ENCODE measurements at places on chromosomes 5 and 9.

- DNase-seq: no peak
These were observed 326.3 kb downstream of the OSTF1 start for GRCh38 chr9:75414371-75415160.

DNA sequence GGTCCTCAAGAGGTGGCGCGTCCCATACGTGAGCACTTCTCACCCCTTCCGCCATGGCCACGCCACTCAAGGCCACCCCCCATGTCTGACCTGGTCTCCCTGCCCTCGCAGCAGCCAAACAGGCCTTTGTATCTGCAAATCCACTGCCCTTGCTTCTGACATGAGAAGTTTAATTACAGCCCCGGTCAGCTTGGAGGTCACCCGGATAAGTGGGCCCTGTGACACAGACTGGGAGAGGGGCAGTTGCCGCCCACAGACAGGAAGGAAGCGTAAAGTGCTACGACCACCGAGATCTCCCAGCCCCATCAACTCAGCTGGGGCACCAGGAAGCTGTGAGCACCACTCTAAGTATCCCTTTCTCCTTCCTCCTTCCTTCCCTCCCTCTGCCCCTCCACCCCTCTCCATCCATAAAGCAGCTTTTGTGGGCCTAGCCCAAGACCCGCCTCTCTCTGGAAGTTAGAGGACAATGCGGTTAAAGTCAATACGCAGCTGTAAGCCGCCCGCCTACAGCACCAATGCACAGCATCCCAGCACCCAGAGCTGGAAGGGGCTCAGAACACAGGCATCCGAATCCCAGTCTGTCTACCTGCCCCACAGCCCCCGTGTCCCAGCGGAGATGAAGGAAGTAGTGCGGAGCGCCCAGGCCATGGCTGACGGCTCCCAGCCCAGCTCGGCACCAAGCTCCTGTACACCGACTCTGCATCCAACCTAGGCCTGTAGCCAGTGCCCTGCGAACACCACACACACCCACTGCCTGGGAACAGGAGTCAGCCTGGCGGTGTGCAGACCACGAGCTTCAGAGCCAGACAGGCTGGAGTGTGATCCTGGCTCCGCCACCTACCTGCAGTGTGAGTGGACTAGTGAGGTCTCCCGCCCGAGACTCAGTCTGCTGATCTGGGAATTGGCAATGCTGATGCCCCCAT, 44.8 kb upstream of the RNF130 start:
- no peak for DNase-seq

- DNase-seq: no peak
These were observed 136.1 kb downstream of the FGF1 start for GRCh38 chr5:142549834-142550233.

DNA sequence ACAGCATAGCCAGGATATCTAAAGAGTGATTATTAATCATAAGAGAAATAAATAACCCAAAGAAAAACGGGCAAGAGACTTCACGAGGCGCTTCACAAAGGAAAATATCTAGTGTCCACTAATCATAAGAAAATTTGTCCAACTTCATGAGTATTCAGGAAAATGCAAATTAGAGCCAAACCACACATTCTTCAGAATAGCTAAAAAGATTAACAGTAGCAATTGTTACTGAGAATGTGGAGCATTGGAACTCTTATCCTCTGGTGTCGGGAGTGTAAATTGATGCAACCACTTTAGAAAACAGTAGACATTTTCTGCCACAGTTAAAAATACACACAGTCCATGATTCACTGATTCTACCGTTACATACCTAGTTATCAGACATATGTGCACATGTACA, 145.7 kb downstream of the CWC27 start:
- no peak for DNase-seq

DNA sequence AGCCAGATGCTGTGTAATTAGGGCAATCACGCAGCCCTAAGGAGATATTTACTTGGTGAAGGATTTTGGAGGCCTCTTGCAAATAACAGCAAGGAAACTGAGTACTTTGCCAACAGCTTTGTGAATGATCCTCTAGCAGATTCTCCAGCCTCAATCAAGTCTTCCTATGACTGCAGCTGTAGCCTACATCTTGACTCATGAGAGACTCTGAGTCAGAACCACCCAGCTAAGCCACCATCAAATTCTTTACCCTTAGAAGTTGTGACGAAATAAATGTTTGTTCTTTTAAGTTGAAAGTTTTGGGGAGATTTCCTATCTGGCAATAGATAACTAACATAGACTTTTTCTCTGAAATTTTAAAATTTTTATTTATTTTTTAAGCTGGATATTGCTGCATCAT, 237.6 kb upstream of the CCNH start:
- DNase-seq: no peak

- peak; percentile 32 for DNase-seq
These were observed 720 bp downstream of the NUDT12 start for GRCh38 chr5:103561685-103562452.

DNA sequence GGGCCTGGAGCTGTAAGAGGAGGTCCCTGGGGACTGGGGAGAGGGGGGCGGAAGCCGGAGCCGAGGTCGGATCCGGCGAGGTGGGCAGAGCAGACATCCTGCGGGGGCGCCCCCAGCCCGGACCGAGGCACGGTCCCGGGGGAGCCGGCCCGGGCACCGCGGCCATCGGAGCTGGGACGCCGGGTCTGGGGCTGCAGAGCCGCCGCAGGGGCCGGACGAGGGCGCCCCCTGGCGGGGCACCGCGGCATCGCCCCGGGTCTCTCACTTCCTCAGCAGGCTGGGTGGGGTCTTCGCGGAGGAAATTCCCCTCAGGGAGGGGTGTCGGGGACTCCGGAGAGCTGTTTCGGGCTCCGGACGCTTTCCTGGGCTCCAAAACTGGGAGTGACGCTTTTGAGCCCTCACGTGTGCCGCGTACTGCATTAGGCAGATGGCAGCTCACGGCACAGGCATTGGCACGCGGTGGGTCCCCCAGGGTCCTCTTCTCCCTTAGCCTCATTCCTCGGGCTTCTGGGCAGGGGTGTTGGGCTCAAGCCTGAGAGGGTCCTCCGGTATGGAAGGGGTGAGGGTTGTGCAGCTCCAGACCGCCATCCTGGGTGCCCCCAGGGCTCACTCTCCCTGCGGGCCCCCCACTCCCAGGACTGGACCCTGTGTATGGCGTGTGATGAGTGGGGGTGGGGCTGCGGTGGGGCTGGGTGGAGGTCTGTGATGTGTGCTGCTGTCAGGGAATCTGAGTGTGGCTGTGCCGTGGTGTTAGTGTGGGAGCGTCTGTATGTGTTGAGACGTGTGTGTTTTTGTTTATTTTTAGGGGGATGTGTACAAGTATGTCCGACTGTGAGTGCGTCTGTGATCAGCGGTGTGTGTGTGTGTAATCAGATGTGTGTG, 29.6 kb downstream of the LHX2 start:
- peak; percentile 62 for DNase-seq

- no peak for DNase-seq
These were observed 124.7 kb upstream of the TBC1D2 start for GRCh38 chr9:98380065-98380681.

DNA sequence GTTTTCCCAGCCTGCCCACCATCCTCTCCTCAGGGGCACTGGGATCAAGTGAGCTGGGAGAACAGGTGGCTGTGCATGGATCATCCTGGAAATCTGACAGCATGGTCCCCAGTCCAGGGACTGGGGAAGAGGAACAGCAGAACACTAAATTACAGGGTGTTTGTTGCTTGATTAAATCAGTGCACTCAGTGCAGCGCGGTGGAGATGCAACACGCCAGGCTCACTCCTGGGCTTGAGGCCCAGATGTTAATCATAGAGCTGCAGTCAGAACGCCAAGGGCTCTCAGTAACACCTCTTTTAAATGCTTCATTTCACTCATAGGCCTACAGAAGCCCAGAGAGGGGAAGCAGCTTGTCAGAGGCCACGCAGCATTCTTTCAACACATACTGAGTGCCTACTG, 14.2 kb upstream of the LARP1 start:
- no peak for DNase-seq

DNA sequence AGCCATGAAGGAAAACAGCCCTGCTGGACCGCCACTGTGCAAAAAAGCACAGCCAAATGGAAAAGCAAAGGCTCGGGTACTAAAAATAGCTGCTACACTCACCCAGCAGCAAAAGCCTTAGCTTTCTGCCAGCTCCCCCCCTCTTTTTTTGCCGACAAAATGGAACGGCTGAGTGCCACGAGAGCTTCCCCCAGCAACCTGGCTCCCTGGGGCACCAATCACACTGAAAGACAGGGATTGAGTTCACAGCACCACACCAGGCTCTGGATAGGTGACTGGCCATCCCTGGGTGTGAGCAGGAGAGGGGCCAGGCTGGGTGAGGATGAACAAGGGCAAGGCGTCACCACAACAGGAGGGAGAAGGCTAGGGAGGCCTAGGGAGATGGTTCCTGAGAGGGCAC, 66.7 kb downstream of the SIL1 start:
- no peak for DNase-seq

DNA sequence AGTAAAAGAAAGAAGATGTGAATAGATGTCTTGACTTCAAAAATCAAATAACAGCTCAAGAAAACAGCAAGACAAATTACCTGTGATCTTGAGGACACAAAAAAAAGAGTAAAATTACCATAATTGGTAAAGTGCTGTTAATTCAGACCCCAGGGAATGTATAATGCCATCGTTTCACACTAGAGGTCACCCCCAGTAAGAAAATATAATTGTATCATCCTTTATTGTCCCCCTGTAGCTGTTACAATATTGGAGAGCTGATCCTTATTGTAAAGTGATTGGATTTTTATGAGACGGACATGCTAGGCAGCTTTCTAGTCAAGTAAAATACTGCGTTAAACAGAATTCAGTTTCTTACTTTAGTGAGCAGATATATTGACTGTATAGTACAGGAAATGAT, 377.0 kb downstream of the TLE1 start:
- DNase-seq: no peak

DNA sequence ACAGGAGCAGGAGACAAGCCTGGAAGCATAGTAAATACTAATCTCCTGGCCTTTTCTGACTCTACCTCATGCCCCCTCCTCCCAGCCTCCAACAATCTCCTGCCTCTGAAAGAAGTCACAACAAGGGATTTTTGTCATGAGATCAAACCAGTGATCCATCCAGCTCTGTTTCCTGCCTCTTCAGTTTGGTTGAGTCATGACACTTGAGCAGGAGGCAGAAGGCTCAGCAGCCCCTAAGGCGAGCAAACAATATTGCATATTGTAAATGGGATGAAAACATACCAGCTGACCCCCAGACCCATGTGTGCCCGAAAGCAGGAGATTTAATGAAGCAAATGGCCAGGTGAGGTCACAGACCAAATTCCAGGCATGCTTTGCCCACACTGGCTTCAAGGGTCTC, 272.8 kb downstream of the GAS1 start:
- no peak for DNase-seq

- no peak for DNase-seq
These were observed 41.0 kb downstream of the DDX31 start for GRCh38 chr9:132628746-132629145.

DNA sequence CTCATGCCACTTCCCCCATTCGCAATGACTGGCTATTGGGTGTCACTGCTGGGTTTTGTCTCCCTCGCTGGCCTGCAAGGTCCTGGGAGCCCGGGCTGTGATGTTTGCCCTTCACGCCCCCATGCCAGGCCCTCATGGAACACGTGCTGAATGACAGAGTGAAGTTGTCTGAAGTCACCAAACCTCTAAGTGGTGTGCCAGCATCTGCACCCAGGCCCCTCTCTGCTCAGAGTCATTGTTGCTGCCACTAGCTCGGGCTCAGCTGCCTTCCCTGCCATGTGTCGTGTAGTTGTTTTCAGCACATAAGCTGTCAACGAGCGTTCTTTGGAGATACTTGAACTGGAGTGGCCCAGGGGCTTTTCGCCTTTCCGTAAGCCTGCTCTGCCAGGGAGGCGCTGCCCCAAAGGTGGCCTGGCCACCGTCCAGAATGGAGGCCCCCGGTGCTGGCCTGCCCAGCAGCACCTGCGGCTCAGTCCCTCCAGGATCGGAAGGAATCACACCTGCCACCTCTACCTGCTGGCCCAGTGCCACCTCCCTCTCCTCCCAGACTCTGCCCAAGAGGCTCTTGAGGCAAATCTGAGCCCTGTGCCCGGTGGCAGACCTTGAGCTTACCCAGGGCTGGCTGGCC, 250.1 kb downstream of the PBX3 start:
- peak; percentile 72 for DNase-seq

DNA sequence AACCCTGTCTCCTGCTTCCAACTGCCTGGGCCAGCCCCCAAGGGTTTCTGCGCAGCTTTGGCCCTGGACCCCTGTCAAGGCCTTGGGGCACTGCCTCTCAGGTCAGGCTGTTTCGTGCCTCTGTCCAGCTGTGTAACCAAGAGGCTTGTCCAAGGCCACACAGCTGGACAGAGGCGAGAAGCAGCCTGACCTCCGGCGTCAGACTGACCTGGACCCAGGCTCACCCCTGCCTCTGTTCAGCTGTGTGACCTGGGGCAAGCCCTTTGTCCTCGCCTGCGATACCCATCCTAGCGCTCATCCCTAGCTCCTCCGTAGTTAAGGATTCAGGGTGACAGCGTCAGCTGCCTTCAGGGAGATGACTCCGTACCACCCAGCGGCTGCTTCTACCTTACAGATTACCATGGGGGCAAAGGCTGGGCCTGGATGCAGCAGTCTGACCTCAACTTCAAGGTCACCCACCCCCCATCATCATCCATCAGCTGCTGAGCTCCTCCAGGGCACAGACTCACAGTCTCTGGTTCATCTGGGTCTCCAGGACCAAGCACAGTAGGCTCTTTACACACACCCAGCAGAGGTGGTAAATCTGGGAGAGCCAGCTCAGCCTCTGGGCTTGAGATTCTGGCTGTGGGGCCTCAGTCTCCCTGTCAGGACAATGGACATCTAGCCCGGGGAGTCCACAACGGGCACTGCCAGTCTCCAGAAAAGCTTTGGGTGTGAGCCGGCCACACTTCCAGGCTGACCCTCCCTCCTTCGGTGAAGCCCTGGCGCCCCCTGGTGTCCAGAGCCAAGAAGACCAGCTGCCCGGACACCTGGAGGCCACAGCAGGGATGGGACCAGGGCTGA, 7.9 kb downstream of the AK1 start:
- DNase-seq: peak; percentile 92

DNA sequence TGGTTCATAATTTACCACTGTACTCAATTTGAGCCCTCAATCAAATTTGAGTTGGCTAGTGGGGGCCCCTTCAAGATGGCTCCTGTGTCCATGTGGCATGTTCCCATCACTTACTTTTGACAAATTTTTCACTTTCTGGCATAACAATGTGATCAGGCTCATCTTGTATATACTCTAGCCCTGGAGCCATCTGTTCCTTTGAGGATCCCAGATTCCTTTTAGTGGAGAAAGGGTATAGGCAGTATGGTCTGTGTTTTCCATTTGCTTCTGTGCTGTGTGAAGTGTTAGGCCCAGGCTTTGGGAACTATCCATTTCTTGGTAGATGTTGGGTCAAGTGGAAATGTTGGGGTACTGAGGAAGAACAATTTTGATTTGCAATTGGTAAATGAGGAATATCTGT, 45.7 kb downstream of the SH3GL2 start:
- DNase-seq: no peak

DNA sequence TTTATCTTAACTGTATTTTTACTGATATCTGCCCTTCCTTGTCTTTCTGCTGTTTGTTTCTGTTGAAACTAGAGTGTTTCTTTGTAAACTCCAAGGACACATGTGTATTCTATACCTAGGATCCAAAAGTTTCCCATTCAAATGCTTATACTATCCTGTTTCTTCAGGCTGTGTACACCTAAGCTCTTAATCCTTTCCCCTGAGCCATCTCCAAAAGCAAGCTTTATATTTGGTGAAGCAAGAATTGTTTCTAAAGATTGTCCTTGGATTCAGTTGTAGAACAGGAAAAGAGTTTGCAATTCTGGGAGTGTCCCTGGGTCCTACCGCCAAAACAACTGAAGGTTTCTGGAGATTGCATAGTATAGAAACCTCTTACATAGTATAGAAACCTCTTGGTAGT, 65.9 kb downstream of the CWC27 start:
- no peak for DNase-seq
